ENCODE measurements at places on chromosomes 4 and X.

DNA sequence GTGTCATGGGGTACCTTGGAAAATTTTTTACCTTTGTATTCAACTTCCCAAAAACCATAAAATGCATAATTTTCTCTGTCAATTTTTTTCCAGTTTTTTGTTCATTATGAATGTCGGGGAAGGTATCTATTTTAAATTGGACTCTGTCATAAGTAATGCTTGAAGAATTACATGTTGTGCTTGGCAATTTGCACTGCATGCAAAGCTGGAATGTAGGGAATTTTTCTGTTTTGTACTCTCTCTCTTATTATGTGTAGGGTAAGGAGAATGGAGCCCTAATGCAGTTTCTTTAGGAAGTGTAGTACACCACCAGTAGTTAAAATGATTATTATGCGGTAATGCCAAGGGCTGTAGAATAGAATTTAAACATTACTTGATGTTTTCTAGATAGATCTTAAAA is 137.7 kb upstream of the LIMCH1 start:
- DNase-seq, result no peak

DNA sequence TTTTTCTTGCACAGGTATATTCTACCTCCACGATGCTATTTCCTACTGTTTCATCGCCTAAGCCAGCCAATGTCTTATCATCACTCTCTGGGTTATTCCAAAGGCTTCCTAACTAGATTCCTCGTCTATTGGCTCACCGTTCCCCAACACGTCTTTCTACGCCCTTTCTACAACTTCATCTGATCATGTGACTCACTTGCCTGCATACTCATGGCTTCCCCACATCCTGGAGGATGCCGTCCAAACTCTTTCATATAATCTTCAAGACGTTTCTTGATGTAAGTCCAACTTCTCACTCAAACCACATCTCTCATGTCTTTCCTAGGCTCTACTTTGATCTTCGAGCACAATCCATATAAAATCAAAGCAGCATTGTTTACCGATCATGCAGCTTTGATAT is 322.0 kb upstream of the PPARGC1A start:
- DNase-seq, result no peak

GRCh38 chrX:41116948-41117347 is 31.7 kb downstream of the USP9X start:
- no peak for DNase-seq

DNA sequence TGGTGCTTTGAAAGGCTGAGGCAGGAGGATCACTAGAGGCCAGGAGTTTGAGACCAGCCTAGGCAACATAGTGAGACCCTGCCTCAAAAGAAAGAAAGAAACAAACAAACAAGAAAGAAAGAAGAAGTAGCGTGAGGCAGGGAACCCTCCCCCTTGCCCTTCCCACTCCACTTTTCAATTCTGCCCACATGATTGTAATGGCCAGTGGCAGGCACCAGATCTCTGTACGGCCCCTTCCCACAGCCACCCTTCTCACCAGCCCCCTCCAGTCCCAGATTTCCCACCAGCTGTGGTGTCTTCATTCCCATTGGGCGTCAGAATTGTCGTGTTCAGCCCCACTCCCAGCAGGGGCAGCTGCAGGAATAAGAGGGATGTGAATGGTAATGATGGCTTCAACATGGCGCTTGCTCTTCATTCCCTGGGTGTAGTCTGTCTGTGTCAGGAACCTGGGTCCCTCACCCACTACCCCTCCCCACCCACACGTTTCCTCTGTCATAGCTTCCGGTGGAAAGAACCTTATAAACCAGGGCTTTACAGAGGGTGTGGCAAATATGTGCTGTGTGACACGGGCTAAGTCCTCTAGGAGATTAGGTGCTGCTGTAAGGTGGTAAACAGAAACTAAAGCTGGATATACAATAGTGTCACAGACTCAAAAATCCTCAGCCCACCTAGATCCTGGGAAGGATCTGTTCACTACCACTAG is at the start of gene IL2RG:
IL2RG (minus strand) TSS at position 437 of the 703 bp plus-strand sequence; CDS start at position 399, 38 bp downstream.
- DNase-seq, result no peak

DNA sequence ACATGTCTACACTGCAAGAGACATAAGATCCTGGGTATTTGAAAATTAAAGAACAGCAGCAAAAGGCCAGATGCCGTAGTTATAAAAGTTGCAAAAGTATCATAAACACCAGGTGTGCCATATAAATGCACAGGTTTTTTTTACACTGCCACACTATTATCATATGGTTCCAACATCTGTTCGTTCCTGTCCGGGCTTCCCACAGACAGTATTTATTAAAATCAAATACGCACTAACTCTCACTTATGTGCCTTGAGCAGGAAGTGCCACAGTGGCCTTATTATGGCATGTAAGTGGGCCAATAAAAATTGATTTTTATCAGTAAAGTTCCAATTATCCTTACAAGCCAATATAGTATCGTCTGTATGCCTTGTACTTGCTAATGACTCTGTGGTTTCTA is 873.2 kb downstream of the RPA4 start:
- no peak for DNase-seq

GRCh38 chrX:22389556-22390179 is 117.0 kb downstream of the CBLL2 start:
- peak; percentile 88 for DNase-seq

DNA sequence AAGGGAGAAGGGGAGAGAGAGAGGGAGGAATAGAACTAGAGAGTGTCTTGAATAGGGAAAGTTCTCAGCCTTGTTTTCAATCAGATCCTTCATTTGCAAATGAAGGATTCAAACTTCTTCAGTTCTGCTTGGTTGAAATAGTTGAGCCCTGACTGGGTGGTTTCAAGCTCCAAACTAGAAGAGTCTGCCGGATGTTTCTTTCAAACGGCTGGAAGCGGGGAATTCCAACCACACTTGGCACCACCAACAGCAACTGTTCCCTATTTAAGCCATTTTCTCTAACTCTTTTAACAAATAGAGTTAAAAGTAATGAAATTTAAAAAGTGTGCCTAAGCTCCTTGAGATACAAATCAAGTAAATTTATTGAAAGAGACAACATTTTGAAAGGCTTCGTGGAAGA is 67.5 kb upstream of the DDX60 start:
- DNase-seq, result no peak

DNA sequence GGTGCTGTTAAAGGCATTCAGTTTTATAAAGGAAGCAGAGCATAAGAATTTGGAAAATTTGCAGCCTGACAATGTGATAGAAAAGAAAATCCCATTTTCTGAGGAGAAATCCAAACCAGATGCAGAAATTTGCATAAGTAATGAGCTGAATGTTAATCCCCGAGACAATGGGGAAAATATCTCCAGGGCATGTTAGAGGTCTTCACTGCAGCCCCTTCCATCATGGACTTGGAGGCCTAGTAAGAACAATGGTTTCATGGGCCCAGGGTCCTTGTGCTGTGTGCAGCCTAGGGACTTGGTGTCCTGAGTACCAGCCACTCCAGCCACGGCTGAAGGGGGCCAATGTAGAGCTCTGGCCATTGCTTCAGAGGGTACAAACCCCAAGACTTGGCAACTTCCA is 542.7 kb upstream of the NR3C2 start:
- DNase-seq, result no peak

GRCh38 chr4:82901183-82901718 is 716 bp downstream of the THAP9 start:
- DNase-seq, result no peak

- DNase-seq, result no peak
Observed at GRCh38 chr4:24799196-24799543, 3.8 kb downstream of the SOD3 start.

DNA sequence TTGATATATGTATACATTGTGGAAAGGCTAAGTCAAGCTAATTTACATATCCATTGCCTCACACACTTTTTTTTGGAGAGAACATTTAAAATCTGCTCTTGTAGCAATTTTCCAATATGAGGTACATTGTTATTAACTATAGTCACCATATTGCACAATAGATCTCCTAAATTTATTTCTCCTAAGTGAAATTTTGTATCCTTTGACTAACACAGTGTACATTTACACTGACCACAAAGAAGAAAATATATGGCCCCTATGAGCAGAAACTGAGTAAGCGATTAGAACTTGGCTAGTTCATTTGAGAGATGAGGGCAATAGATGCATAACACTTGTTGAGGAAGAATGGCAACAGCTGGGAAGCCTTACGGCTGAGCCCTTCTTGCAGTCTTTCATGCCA is 20.3 kb upstream of the GUCY1B1 start:
- no peak for DNase-seq

GRCh38 chr4:78571804-78572203 is 20.2 kb downstream of the ANXA3 start:
- DNase-seq, result no peak

- no peak for DNase-seq
Observed at GRCh38 chrX:152896450-152896849, 1.4 kb upstream of the ZNF185 start.

DNA sequence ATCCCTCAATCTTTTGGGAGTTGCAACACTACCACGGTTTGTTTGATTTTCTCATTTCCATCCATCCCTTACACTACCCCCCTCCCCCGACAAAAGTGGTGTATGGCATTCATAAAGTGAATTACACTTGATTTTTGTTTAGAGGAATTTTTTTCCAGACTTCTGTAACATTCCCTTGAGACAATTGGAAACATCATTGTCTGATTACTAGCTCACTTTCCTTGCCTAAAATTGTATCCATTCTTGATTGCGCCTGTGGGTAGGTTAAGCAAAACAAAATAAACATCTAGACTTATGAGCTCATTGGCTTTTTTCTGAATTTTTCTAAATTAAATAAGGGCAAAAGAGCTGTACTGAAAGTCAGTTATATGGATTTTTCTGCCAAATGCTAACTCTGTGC is 3.5 kb downstream of the GPC3 start:
- DNase-seq, result no peak

- DNase-seq, result no peak
Observed at GRCh38 chrX:133448512-133449076, 33.3 kb upstream of the GPC4 start.

DNA sequence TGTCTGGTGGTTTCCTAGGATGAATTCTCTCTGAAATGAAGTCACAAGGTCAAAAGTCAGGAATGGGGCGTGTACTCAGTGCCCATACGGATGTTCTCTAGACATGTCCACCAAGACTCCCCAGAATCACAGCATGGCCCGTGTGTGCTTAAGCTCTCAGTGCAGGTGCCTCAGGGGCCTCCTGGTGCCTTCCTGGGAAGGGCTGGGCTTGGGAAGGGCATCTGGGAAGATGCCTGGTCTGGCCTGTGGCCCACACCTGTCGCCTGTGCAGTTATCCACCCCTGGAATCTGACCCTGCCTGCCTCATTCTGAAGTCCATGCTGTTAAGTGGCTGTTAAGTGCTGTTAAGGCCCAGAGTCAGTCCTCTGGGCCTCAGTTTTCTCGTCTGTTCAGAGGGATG is 31.2 kb downstream of the SORCS2 start:
- DNase-seq, result no peak

- no peak for DNase-seq
Observed at GRCh38 chrX:2984342-2984741, 22.0 kb upstream of the ARSH start.

- no peak for DNase-seq
Observed at GRCh38 chr4:38323141-38323641, 340.8 kb upstream of the KLF3 start.

DNA sequence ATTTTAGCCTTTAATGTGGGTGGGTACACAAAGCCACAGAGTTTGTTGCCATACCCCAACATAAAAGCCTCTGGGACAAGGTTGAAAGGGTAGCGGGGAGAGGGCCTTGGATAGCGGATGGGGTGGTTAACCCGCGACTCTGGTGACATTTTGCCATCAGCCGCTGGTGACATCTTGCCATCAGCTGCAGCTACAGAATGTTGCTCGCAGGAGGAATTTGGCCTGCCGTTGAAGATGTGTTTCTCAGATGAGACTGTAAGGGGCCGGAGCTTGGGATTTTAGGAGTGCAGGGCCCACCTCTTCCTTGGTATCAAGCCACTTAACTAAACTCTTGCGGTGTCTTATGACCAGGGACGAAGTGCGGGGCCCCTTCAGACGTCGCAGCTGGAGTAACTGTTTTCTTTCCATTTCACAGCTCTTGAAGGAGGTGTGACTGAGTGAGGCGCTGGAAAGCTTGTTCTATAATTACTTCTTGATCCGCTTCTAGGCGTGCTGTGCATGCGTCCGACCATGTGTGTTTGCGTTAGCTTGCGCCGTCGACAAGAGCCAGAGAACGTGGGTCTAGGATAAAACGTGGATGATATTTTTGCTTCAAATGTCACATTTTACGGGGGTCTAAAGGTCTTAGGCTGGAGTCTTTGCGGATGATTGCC is 820 bp upstream of the RASL11B start:
- no peak for DNase-seq

DNA sequence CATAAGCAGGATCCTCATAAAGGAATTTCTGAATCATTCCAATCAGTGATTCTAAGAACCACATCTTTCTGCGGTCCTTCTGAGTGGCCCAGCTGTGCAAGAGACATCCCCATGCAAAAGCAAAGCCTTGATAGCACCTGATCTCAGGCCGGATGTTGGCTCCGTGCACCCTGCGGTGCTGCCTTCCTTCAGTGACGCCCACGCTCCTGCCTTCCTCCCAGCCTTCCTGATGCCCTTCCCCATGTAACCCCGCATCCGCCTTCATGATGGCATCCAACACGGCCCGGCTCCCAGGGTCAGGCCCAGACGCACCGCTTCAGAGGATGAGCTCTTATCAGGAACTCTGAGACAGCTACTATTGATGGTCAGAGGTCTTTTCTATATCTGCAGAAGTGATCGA is 20.4 kb upstream of the CYP4V2 start:
- DNase-seq, result no peak

GRCh38 chr4:117773064-117773936 is 261.0 kb upstream of the NDST3 start:
- no peak for DNase-seq

DNA sequence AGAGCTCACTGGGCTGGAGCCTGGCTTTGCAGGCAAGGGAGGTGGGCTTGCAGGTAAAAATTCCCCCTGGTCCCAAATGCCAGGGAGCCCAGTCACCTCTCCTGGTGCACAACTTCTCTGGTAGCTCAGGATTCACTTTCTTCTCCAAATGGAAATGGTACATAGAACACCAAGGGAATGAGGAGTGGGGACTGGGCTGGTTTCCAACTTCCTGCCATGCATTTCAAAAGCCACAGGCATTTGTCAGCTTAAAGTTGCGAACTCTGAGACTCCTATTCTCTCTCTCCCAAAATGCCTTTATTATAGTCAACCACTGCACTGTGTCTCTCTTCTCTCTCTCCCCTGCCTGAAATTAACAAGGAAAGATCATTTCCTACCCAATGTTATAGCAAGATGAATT is 177.3 kb downstream of the GRIA3 start:
- no peak for DNase-seq

GRCh38 chr4:179750374-179750773 is 2308.1 kb upstream of the AGA start:
- DNase-seq, result peak; percentile 78
